ENCODE measurements at places on chromosomes 4 and X.

GRCh38 chr4:10454121-10454520 is 3.1 kb downstream of the ZNF518B start:
- DNase-seq, result no peak

GRCh38 chr4:158420782-158421181 is 100.9 kb upstream of the RXFP1 start:
- no peak for DNase-seq

GRCh38 chrX:9656871-9657270 is 108.8 kb downstream of the GPR143 start:
- DNase-seq, result no peak

DNA sequence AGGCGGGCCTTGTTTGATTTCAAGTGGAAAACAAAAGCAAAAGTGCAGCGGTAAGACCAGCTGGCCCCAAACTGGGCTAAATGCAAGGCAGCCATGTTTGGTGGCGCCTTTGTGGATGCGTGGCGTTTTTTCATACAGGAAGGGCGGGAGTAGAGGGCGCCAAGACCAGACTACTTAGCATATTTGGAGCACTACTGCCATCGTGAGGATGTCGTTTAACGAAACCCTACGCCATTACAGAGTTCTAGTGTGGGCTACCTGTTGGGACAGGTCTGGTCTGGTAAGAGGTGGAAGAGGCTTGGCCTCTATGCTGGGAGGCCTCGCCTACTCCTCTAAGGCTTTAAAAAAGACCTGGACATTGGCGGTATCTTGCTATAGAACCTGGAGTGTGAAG is 230.7 kb upstream of the STK26 start:
- no peak for DNase-seq

DNA sequence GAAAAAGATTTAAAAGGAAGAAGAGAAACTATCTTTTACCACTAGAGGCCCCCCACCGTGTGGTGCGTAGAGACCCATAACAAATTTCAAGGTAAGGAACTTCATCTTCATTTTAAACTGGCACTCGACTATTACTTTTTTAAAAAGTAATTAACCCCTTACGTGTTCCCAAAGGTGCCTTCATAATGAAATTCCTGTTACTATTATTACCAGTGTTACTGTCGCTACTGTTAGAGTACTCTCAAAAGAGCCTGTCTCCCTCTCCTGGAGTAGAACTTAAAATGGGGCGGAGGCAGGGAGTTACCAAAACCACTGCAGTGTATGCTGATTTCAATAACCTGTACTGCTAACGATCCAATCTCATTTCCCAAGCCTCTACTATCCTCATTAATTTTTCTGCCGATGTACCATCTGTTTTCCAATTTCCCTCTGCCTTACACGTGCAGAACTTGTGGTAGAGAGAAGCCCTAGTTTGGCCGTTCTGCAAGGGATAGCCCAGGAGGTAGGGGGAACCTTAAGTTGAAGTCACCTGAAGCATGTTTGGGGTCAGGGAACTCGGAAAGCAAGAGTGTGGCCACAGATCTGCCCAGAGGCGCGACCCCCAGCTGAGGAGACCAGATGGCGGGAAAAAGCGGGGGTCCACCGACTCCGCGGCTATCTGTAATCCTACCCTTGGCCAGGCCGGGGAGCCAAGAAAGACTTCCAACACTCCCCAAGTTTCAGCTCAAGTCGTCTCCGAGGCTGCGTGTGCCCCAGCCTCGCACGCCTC is 720 bp upstream of the STK26 start:
- DNase-seq, result no peak

GRCh38 chr4:23202712-23203247 is 510.0 kb downstream of the GBA3 start:
- DNase-seq, result no peak

DNA sequence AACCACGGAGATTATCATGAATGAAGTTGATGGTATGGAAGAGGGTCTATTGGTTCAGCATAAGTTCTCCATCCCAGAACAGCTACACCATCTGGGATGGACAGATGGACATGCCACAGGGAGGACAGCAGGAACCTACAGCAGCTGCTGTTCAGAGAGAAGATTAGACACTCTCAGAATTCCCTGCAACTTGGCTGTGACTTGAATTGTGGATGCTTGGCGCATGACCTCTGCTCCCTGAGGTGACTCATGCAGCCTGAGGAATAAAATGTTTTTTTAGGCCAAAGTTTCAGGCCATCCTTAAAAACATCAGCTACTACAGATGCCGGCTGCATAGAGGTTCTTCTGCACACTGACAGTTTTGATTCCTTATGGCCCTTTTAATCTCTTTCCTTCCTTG is 97.3 kb downstream of the RS1 start:
- DNase-seq, result no peak

GRCh38 chr4:2660596-2661211 is 95.4 kb downstream of the TNIP2 start:
- DNase-seq, result no peak

GRCh38 chr4:185514182-185514697 is 21.1 kb downstream of the PDLIM3 start:
- DNase-seq, result no peak
